ENCODE measurements at places on chromosomes 16 and 17.

GRCh38 chr16:67093098-67093726, 16.5 kb upstream of the PHAF1 start:
- no peak for DNase-seq

DNA sequence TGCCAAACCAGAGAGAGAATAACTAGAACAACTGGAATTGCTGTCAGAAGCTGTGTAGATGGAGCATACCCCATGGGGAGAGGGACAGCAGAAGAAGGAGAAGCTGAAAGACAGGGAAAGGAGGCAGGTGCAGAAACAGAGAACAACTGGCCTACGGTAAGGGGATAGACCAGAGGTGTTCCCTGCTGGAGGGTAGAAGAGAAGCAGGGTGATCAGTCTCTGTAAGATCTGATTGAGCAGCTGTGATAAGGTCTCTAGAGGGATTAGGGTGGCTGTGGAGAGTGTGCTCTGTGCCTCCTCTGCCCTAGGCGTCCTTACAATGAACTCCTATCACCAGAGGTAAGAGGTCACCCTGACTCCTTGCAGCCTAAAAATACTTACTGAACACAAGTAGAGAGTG, 30.4 kb upstream of the HS3ST3B1 start:
- DNase-seq = no peak

DNA sequence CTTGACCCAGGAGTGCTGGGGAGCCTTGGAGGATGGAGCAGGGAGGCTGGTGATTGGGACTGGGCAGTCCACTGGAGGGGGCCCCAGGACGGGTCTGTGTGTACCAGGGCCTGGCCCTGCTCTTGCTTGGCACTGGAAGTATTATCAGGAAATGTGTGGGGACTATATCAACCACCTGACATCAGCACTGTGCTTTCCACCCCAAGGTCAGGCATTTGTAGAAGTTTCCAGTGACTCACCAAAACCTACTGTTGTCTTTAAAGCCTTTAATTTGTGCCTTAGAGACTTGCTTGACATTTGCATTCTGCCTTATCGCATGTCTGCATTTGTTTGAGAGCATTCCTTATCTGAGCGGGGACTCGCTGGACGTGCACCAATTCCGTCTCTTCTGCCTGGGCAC, 323.1 kb downstream of the FOXL1 start:
- DNase-seq = no peak

GRCh38 chr16:84605339-84605848, 12.5 kb downstream of the COTL1 start:
- DNase-seq = no peak

DNA sequence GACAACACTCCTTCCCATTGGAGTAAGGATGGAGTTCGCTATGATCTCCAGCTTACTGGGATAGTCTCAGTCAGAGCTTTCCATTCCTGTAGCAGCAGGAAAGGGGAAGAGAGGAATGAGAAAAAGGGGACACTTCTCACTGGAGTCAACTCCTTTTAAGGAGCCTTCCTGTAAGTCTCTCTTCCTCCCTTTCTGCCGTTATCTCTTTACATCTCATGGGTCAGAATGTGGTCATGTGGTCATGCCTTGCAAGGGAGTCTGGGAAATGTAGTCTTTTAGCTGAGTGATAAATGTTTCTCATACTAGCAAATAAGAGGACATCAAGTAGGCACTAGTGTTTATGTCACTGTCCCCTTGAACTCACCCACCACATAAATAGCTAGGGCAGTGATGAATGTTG, 227.3 kb downstream of the HAPSTR1 start:
- no peak for DNase-seq

DNA sequence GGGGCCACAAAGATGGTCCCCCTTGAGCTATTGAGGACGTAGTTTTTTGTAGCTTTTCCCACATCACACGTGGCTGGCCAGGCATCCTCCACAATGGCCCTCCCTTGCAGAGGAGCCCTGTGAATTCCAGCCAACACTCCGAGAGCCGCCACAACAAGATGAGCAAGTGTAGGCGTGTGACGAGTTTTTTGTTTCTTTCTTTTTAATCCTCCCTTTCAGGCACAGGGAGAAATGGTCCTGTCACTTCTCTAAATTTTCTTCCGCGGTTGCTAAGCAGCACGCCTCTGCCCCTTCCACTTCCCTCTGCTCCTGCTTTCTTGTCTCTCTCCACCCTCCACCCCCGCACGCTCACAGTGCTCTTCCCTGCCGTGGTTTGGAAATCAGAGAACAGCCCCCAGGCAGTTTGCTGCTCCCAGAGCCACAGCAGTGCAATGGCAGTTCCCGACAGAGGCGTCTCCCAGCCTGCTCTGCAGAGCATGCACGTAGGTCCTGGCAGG, 68.0 kb upstream of the MRTFB start:
- DNase-seq = no peak

DNA sequence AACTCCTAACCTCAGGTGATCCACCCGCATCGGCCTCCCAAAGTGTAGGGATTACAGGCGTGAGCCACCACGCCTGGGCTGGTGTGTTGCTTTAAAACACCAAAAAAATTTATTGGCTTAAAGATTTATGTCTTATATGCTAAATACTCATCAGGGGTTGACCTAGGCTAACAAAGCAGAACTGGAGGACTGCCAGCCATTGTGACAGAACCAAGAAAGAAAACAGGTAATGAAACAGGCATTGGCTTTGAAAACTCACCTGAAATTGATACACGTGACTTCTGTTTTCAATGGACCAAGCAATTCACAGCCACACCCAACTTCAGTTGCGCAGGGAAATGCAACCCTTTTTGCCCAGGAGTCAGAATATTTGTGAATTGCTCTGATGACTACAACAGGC, 4.9 kb upstream of the PHAF1 start:
- no peak for DNase-seq

DNA sequence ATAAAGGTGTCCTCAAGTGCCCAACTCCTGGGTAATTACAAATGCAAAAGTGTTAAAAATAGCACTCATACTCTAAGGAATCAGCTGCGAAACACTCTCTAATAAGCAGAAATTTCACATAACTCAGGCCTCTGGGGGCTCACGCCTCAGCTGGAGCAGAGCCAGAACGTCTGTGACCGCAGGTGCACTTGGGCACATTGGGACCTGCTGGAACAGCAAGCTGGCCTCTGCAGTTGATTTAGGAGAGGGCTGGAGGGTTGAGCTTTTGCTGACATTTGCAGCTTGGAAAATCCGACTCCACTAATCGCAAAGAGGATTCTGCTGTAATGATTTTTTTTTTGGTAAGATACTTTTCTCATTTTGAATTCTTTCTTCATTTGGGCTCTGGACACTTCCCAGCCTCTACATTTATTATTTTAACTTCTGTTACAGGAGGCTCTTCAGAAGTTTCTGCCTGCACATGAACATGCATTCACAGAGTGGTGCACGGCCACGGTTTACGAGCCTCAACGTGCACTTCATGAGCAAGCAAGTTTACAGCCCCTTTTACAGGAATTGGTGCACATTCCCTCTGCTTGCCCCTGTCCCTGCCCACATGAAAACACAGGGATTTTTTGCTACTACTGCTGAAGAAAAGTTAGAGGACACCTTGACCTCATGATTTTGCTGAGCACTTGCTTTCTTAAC, 4.1 kb upstream of the SNTB2 start:
- DNase-seq = no peak

DNA sequence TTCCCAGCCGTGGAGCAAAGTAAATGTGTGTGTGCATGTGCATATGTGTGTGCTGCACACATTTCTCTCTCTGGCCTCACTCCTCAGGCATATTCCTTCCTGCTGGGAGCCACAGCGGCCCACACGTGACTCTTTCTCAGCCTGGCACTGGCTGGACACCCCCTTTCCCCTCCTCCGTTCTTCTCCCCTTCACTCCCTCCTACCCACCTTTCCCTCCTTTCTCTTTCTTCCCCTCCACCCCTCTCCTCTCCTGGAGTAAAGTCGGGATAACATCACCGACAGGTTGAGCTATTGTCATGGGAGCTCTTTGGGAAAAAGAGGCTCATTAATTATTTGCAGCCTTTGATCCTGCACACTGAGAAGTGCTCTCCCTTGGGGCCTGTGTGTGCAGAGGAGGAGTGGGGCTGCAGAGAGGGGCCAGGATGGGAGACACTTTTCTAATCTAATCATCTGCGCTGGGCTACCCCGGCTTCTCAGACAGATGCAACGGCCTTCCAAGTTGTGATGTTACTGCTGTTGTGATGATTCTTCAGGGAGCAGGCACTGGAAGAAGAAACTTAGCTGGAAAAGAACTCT, 126.3 kb upstream of the HSBP1 start:
- DNase-seq = no peak

DNA sequence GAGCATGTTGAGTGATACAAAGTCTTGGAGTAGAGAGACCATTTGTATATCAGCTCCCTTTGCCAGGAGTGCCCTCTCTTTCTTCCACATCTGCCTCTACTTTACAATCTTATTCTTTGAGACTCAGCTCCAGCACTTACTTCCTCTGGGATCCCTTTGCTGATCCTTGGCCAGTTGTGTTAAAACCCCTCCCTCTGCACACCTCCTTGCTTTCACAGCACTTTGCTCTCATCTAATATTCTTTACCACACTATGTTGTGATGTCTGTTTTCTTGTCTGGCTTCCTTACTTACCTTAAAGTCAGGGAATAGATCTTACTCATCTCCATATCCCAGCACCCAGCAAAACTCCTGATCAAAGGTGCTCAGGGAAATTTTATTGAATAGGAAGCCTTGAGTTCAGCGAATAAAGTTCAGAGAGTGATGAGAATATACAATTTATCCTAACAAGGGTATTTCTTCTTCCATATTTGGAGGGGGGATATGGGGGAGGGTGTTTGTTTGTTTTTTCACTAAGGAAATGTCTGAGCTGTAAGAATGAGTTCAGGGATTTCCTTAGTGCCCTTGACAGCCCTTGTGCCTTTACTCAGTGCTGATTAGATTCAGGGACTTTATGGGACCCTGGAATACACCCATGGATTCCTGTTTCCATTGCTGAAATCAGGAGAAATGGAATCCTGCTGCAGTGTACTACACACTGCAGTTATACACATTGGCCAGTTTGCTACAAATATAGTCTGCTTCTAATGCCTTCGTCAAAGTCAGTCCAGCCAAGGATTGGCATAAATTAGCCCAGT, 32.0 kb downstream of the MRTFB start:
- DNase-seq = no peak

- DNase-seq = no peak
Observed at GRCh38 chr16:68972720-68973119, 129.4 kb downstream of the TANGO6 start.

DNA sequence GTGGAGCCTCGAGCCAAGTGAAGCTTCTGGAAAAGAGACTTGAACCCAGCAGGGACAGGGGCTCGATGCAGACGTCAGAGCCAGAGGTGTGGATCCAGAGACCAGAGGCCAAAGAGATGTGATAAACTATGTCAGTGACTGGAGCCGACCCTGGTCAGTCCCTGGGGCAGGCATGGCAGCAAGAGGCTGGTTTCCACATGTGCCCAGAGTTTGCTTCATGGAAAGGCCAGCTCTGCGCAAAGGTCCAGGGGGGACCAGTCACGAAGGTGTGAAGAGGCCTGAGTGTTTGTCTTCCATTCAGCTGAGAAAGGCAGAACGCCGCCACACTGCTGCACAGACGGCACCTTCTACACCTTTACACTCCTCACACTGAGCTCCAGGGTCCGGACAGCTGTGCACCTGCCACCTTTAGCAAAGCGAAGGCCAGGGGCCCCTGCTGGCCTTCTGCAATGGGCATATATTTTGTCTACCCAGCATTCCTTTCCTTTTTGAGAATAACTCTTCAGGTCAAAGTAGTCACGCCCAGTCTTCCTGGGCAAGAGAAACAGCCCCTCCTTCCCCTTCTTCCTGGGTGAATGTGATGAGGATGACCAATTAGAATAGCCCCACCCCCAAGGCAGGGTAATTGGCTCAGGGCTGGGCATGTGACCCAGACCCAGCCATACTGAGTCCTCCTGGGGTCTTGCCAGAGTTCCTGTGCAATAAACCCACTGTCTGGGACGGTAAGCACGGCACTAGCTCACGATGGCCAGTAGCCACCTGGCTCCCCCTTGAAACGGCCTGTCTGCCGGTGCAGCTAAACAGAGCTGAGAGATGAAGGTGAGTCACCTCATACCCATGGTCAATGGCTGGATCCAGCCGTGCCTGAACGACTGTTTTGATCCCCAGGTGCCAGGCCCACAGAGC, 2.3 kb upstream of the RPH3AL start:
- no peak for DNase-seq

- DNase-seq = no peak
Observed at GRCh38 chr16:85234310-85235204, 122.3 kb upstream of the CIBAR2 start.

DNA sequence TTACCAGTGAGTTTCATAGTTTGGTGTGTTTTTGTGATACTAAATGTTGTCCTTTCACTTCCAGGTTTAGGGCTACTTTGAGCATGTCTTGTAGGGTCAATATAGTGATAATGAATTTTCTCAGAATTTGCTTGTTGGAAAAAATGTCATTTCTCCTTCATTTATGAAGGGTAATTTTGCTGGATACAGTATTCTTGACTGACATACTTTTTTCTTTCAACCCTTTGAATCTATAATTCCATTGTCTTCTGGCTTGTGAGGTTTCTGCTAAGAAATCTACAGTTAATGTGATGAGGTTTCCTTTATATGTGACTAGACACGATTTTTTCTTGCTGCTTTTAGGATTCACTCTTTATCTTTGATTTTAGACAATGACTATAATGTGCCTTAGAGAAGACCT, 219.3 kb downstream of the BCAS3 start:
- DNase-seq = no peak
